ENCODE measurements at places on chromosomes 16 and 17. TPM values are rescaled to one million over a fixed set of nuclear protein-coding genes. Genes with fewer than 3 reads are reported as not detected.

DNA sequence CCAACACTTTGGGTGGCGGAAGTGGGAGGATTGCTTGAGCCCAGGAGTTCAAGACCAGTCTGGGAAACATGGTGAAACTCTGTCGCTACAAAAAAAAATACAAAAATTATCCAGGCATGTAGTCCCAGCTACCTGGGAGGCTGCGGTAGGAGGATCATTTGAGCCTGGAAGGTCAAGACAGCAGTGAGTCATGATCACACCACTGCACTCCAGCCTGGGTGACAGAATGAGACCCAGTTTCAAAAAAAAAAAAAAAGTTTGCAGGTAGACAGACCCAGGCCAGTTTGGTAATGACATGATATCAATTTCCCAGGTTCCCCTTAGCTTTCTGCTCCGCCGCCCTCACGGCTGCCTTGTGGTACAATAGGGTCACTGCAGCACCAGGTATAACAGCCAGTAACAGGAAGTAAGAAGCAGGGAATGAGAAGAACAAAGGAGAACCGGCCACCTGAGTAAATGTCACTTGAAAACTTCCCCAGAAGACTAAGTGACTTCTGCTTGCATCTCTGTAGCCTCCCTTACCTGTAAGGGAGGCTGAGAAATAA, 201.2 kb upstream of the HSBP1 start:
- H3K36me3 ChIP-seq: no peaks in the 10 kb centered on the region
- no peak overlapping the region for H3K4me3 ChIP-seq
- no peak overlapping the region for H3K27ac ChIP-seq
- H3K27me3 ChIP-seq: no peaks in the 10 kb centered on the region
- DNase-seq: no peak

GRCh38 chr17:1709403-1709951, 700 bp downstream of the TLCD2 start:
- peaks cover 19% of the 10 kb centered on the region for H3K4me1 ChIP-seq
- H3K27me3 ChIP-seq: no peaks in the 10 kb centered on the region
- H3K4me3 ChIP-seq: peak overlapping the region; percentile 76

GRCh38 chr16:84647828-84648594, at the start of gene KLHL36:
Gene KLHL36 (plus strand): TSS chr16:84648511. CDS start chr16:84650868, 2,357 bp downstream.
- DNase-seq: peak; percentile 20
- H3K27ac ChIP-seq: peak within 1 kb of the TSS; percentile 64
- H3K27me3 ChIP-seq: no peaks in the 10 kb centered on the region
- H3K36me3 ChIP-seq: peaks cover 2% of the 10 kb centered on the region

GRCh38 chr16:12519986-12520385, 283.7 kb downstream of the CPPED1 start:
- no peaks in the 10 kb centered on the region for H3K27me3 ChIP-seq
- DNase-seq: no peak
- no peak overlapping the region for H3K4me3 ChIP-seq
- no peaks in the 10 kb centered on the region for H3K36me3 ChIP-seq
- H3K27ac ChIP-seq: no peak overlapping the region

- no peaks in the 10 kb centered on the region for H3K36me3 ChIP-seq
- H3K27ac ChIP-seq: peak overlapping the region; percentile 98
- H3K4me1 ChIP-seq: peaks cover 31% of the 10 kb centered on the region
- peak; percentile 94 for DNase-seq
- no peaks in the 10 kb centered on the region for H3K27me3 ChIP-seq
Observed at GRCh38 chr17:78343187-78343542, 16.7 kb downstream of the SOCS3 start.

- H3K27ac ChIP-seq: no peak overlapping the region
- no peak for DNase-seq
- H3K4me1 ChIP-seq: no peaks in the 10 kb centered on the region
- no peaks in the 10 kb centered on the region for H3K27me3 ChIP-seq
- no peak overlapping the region for H3K4me3 ChIP-seq
Observed at GRCh38 chr16:59144326-59144725, 410.2 kb upstream of the GOT2 start.

DNA sequence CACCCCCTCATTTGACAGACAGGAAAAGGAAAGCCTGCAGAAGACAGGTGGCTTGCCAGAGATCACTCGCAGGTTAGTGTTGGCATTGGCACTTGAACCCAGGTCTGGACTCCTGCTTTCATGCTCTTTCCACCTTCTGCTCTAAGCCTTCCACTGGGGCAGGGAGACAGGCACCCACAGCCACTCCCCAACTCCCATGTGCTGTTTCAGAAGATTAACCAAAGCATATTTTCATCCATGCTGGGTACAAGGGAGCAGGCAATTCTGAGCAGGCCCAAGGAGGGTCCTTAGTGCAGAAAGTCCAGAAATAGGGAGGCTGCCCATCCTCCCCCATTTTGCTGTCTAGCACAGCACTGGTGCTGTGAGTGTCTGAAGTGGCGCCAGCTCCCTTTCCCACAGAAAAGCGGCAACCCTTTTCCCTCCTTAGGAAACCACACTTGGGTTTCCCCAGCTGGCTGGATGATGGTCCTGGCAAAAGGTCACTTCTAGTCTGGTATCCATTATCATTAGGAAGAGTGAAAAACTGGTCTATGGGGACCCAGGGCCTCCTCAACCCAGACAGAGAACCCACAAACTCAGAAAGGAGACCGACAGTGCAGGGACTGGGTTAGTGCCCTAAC, 2.0 kb upstream of the CAVIN1 start:
- H3K4me3 ChIP-seq: no peak overlapping the region
- no peaks in the 10 kb centered on the region for H3K36me3 ChIP-seq

GRCh38 chr16:88824256-88825077, 12.7 kb upstream of the APRT start:
- H3K36me3 ChIP-seq: peaks cover 8% of the 10 kb centered on the region
- DNase-seq: no peak
- H3K4me1 ChIP-seq: no peaks in the 10 kb centered on the region

DNA sequence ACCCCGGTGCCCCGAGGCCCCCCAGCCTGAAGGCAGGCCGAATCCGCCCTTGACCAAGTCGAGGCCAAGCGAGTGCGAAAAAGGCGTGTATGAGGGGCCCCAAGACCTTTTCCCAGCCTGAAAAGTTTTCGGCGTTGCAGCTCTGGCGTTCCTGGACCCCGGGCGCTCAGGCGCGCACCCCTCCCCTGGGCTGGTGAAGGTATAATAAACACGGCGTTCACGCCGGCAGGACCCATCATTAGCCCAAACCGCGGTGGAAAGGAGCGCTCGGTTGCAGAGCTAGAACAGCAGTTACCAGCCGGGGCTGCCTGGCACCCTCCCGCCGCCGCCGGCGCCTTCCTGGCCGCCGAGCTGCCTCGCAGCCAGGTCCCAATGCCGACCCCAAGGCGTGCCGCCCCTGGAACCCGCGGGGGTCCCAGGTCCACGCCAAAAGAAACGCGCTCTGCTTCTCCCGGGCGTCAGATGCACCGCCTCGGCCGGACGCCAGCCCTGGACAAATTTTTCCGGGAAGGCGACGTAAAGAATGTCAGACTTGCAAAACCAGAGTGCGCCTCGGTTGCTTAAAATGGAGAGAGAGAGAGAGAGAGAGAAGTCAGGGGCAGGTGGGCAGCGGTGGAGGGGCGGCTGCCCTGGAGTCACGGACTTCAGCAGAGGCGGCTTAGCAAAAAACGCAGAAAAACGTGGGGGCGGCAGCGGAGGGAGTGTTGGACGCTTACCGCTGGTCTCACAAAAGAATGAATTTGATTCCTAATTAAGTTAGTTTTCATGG, 11.5 kb upstream of the FOXF1 start:
- no peak for DNase-seq
- H3K36me3 ChIP-seq: peaks cover 5% of the 10 kb centered on the region
- no peaks in the 10 kb centered on the region for H3K27me3 ChIP-seq

DNA sequence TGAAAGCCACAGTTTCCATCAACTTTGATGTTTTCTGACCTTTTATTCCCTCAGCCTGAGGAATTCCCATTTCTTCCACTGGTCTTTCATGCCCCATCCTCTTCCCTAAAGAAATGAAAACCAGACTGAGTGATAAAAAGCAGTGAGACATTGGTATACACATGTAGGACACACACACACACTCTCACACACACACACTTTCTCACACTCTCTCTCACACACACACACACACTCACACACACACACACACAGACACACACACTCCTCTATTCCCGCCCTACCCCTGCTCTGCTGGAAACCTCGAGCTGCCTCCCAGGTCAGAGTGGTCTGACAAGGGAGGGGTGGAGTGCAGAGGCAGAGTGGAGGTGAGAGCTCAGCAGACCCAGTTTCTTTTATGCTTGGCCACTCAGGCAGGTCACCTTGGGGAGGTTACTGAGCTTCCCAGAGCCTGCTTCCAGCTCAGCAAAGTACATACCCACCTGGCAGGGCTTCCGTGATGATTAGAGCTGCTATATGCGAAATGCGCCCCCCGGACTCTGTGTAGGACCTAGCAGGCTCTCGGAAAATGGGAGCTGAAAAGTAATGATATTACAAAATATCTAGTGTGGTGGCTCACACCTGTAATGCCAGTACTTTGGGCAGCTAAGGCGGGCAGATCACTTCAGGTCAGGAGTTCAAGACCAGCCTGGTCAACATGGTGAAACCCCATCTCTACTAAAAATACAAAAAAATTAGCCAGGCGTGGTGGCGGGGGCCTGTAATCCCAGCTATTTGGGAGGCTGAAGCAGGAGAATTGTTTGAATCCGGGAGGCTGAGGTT, 30.7 kb downstream of the CCR7 start:
- peaks cover 25% of the 10 kb centered on the region for H3K4me1 ChIP-seq
- no peak for DNase-seq
- H3K27me3 ChIP-seq: no peaks in the 10 kb centered on the region
- no peak overlapping the region for H3K4me3 ChIP-seq
- H3K27ac ChIP-seq: peak overlapping the region; percentile 38

DNA sequence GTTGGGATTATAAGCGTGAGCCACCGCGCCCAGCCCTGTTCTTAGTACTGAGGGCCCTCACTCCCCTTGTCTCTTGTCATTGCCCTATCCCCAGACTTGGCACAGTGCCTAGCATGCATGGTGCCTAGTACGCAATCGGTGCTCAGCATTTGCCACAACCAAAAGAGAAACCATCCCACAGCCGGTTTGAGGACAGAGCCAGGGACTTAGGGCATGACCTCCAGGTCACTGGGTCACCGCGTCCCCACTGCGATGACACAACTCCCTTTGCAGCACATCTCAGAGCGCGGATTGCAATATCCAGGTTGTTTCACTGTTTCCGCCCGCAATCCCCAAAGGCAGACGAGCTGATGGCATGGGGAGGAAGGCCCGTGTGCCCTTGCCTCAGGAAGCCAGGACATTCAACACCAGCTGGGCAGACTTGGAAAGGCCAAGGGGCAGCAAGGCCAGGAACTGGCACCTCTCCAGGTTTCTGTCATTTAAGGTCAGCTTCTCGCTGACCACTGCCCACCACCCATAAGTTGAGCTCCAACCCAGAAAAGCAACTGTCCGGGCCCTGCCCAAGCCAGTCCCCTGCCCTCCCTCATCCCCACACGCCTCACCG, 274.5 kb downstream of the MRTFB start:
- H3K4me3 ChIP-seq: no peak overlapping the region
- no peaks in the 10 kb centered on the region for H3K4me1 ChIP-seq
- no peak for DNase-seq
- H3K27ac ChIP-seq: no peak overlapping the region
- H3K27me3 ChIP-seq: no peaks in the 10 kb centered on the region

- H3K27ac ChIP-seq: no peak overlapping the region
- DNase-seq: no peak
- no peak overlapping the region for H3K4me3 ChIP-seq
- no peaks in the 10 kb centered on the region for H3K4me1 ChIP-seq
Observed at GRCh38 chr16:8611886-8612600, 9.5 kb upstream of the METTL22 start.

- H3K4me3 ChIP-seq: no peak overlapping the region
- H3K4me1 ChIP-seq: no peaks in the 10 kb centered on the region
- DNase-seq: no peak
- H3K36me3 ChIP-seq: no peaks in the 10 kb centered on the region
- H3K27me3 ChIP-seq: peaks cover 2% of the 10 kb centered on the region
Observed at GRCh38 chr16:4593086-4593485, 21.6 kb downstream of the UBALD1 start.

The CDRT15 gene
- not detected for total RNA-seq

The DHRS7C gene
- not detected for total RNA-seq

The LGALS9B gene
- total RNA-seq: not detected

The CIITA gene
- total RNA-seq: 0.66 TPM

The KRT40 gene
- total RNA-seq: not detected

Data from fibroblast of lung (primary cell).